ENCODE measurements at places on chromosomes 5 and 9.

- peak; percentile 32 for DNase-seq
Measured at GRCh38 chr9:6014670-6015270, 654 bp downstream of the RANBP6 start.

- no peak for DNase-seq
Measured at GRCh38 chr9:89675058-89675742, 70.4 kb downstream of the GADD45G start.

DNA sequence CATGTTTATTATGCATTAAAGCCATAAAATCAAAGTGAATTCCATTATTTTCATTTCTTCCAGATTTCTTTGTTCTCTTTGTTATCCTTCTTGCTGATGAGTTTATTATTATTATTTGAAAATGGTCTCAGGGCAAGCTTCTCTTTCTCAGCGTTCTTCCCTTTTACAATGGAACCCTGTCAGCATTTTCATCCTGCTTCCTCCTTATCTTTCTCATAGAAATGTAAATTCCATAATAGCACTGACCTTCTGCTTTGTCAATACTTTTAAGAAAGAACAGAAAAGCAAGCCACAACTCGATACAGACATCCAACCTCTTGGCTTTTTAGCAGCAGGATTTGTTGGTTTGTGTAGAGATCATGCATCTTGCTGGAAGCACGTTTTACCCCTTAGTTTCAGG lies 114.0 kb upstream of the BASP1 start:
- DNase-seq = no peak

GRCh38 chr5:35274839-35275509 lies 44.7 kb upstream of the PRLR start:
- no peak for DNase-seq

DNA sequence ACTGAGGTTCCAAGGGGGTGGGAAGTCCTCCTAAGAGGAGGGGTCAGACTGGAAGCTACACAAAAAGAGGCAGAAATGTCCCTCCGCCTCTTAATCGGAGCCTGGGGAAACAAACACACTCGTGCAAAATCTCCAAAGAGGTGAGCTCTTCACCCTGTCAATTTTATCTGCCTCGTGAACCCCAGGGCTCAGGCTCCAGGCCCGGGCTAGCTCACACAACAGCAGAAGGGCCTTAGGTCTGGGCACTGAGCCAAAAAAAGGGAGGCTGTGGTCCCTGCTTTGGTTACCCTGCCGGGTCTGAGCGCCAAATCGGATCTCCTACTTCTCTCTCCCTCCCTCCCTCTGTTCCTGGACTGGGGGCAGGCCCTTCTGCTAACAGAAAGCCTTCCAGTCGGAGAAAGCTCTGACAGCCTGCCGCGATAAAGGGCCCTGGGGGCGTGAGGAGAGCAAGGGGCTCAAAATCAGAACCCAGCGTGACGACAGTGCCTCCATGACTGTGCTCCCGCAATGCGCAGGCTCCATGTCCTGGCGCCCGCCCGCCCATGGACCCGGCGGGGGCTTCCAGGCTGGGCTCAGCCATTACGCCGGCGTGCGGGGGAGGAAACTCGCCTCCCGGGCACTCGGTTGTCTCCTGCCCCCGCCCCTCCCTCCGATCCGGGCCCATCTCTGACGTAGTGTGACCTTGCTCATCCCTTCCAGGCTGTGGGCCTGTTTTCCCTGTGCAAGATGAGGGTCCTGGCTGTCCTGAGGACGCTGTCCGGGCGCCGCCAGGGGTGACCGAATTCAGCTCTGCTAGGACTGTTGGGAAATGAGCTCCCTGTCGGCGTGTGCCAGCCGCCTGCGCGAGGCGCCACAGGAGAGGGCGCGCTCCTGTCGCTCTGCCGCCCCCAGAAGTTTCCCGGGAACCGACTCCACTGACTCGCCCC lies 865 bp upstream of the SLC22A4 start:
- DNase-seq = peak; percentile 92

GRCh38 chr5:9726931-9727330 lies 96.8 kb upstream of the TAS2R1 start:
- DNase-seq = no peak

DNA sequence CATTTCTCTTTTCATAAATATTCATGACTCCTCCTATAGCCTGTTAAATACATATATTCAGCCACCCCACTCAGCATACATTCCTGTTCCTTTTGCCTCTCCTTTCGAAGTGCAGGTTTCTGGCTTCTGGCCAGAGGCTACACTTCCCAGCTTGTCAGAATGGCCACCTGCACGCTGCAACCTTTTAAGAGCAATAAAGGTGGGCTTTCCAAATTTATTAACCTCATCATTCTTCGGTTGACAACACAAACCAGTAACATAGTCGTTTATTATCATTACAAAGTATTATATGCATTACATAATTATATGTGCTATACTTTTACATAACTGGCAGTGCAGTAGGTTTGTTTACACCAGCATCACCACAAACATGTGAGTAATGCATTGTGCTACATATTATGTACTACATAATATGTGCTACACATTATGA lies 16.5 kb upstream of the TMEM171 start:
- no peak for DNase-seq

GRCh38 chr9:106733828-106734380 lies 129.1 kb upstream of the ZNF462 start:
- DNase-seq = no peak

GRCh38 chr5:126124706-126125345 lies 298.4 kb upstream of the GRAMD2B start:
- peak; percentile 35 for DNase-seq

DNA sequence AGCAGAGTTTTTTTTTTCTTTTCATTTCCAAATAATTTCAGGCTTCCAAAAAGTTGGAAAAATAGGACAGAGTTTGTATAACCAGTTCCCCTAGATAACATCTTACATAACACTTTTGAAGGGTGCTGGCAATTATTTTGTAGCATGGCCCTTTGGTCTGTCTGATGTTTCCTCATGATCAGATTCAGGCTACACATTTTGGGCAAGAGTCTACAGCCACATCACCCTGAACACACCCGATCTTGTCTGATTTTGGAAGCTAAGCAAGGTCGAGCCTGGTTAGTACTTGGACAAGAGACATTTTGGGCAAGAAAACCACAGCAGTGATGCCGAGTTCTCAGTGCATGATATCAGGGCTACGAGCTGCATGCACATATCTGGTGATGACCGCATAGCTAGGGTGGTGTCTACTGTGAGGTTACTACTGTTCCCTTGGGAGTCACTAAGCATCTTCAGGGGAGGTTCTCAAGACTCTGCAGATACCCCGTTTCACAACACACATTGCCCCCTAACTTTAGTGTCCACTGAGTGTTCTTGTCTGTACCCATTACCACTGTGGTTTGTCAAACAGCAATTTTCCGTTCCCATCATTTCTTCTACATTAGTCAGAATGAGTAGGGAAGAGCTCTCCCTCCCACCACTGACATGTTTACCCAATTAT lies 86.2 kb downstream of the TTC39B start:
- DNase-seq = no peak

DNA sequence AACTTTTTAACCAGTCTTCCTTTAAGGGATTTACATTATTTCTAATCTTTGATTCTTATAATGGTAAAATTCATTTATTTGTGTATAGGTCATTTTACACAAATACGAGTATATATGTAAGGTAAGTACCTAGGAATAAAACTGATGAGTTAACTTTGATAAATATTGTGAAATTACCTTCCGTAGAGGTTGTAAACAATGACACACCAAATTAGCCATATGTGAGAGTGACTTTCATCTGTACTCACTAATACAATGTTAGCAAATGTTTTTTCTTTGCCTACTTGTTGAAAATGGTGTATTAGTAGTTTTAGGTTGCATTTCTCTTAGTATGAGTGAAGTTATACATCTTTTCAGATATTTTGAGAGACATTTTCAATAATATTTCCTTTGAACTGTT lies 42.6 kb upstream of the TSLP start:
- DNase-seq = no peak

DNA sequence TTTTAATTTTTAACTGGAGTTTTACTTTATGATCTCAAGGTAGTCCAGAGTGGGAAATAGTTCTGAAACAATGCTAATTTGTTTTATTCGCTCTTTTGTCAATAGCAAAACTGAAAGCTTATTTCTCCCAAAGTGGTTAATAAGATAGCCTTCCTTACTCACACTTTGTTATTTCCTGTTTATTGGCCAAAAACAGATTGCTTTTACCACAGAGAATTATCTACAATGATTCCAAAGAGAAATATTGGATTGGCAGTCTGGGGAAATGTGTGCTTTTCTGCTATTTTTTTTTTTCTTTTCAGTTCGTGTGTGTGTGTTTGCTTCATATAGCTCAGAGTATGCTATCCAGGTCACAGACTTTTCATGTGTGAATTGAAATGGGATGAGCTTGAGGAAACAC lies 756.7 kb upstream of the RGMB start:
- no peak for DNase-seq

- DNase-seq = peak; percentile 74
Measured at GRCh38 chr9:86721843-86722705, 225.2 kb downstream of the GAS1 start.

GRCh38 chr9:96031366-96031824 lies 155.9 kb downstream of the ERCC6L2 start:
- peak; percentile 39 for DNase-seq

GRCh38 chr5:76125888-76126287 lies 42.7 kb downstream of the SV2C start:
- no peak for DNase-seq

- peak; percentile 75 for DNase-seq
Measured at GRCh38 chr5:104412649-104413240, 850.2 kb upstream of the NUDT12 start.

DNA sequence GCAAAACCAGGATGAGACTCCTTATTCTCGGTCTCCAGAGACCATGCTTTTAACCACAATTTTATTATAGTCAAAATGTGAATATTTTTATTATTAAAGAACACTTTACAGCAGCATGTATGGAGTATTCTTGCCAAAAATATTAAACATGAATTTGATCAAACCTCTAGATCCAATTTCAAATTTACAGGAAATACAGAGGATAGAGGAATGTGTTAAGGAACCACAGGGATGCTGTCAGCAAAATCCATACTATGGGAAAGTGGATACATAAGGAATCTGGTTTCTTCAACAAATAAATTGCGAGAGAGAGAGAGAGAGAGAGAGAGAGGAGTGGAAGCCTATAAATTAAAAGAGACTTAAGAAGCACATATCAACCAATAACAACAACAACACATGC lies 348.2 kb upstream of the NUDT12 start:
- no peak for DNase-seq

- no peak for DNase-seq
Measured at GRCh38 chr5:1000329-1000728, 8.3 kb upstream of the NKD2 start.

DNA sequence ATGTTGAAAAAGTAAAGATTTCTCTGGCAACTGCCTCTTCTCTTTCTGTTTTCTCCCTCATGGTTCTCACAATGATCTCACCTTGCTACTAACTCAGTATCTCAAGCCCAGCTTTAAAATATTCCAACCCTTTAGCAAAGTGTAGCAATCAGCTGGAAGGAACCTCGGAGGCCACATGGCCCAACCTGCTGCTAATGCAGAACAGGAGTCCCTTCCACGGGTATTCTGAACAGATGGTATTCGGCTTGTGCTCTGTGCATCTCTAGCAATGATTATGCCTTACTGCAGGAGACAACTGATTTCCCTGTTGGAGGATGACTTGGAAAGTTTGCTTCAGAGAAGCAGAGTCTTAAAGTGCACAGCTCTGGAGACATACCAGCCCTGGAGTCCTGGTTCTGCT lies 151.8 kb upstream of the PPP1R2B start:
- no peak for DNase-seq

Measured in A673 (cell line).